ENCODE measurements at places on chromosomes 4 and X. TPM values are rescaled to one million over a fixed set of nuclear protein-coding genes. Genes with fewer than 3 reads are reported as not detected.

The CLDN2 gene
- total RNA-seq, result not detected

DNA sequence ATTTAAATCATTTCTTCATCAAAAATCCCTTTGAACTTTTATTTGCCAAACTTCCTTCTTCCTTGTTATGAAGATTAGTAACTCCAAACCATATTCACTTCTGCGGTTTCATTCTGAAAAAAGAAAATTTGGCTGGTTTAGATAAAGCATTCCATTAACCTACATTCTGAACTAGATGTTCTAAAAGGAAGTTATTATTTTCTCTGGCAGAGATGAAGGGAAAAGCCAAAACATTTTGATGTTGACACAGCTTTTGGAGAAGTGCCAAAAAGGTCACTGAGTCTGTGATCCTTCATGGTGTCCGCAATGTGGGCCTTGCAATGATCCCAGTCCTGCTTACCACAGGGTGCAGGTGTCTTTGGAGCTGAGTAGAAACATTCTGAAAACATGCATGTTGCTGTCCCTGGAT, 36.0 kb downstream of the CXCL8 start:
- no peaks in the 10 kb centered on the region for H3K27me3 ChIP-seq
- no peak overlapping the region for H3K4me3 ChIP-seq
- no peak overlapping the region for H3K27ac ChIP-seq
- peak; percentile 67 for DNase-seq
- no peaks in the 10 kb centered on the region for H3K36me3 ChIP-seq

- no peak within 1 kb of the TSS for H3K4me3 ChIP-seq
- no peak for DNase-seq
- peaks cover 11% of the 10 kb centered on the region for H3K4me1 ChIP-seq
- no peaks in the 10 kb centered on the region for H3K27me3 ChIP-seq
- no peak within 1 kb of the TSS for H3K27ac ChIP-seq
These were observed at the start of gene CD38 for GRCh38 chr4:15778289-15779241. TSS of gene CD38 (plus strand) at chr4:15778328. CDS start at chr4:15778415, 87 bp downstream.

DNA sequence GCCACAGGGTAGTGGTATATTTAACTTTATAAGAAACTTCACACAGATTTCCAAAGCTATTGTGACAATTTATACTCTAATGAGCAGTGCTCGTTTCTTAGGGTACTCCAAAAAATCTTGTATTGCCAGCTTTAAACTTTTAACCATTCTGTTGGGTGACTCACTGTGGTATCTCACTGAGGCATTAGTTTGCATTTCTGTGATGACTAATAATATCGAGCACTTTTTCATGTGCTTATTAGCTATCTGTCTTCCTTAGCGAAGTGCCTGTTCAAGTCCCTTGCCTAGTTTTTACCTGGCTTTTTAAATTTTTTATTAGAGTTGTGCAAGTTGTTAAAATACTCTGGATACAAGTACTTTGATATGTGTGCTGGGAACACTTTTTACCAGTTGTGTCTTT, 5.5 kb downstream of the PNMA3 start:
- H3K27me3 ChIP-seq, result peaks cover 12% of the 10 kb centered on the region
- no peak overlapping the region for H3K27ac ChIP-seq
- no peaks in the 10 kb centered on the region for H3K4me1 ChIP-seq
- DNase-seq, result peak; percentile 54
- H3K36me3 ChIP-seq, result no peaks in the 10 kb centered on the region
- H3K4me3 ChIP-seq, result no peak overlapping the region

DNA sequence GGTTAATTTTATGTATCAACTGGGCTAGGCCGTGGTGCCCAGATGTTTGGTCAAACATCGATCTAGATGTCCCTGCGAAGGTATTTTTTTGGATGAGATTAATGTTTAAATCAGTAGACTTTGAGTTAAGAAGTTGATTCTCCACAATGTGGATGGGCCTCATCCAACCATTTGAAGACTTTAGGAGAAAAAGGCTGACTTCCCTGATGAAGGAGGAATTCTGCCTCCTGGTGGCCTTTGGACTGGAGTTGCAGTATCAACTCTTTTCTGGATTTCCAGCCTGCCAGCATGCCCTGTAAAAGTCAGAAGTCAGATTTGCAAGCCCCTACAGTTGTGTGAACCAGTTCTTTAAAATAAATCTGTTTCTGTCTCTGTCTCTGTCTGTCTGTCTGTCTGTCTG, 91.4 kb downstream of the STK32B start:
- H3K27me3 ChIP-seq, result no peaks in the 10 kb centered on the region
- H3K4me3 ChIP-seq, result no peak overlapping the region
- H3K27ac ChIP-seq, result no peak overlapping the region
- no peaks in the 10 kb centered on the region for H3K4me1 ChIP-seq

Data from PC-9 (cell line).